ENCODE measurements at places on chromosomes 13 and 19.

DNA sequence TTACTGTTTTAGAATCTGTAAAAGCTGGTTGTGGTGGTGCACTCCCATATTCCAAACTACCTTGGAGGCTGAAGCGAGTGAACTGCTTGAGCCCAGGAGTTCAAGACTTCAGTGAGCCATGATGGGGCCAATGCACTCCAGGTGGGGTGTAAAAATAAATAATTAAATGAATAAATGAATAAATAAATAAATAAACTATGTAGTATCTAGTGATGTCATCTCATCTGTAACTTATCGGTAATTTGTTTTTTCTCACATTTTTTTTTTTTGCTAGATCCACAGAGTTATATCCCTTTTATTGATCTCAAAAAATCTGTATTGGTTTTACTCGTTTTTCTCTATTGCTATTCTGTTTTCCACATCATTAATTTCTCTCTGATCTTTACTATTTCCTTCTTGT, 5.0 kb downstream of the SCGB2B2 start:
- DNase-seq: no peak

DNA sequence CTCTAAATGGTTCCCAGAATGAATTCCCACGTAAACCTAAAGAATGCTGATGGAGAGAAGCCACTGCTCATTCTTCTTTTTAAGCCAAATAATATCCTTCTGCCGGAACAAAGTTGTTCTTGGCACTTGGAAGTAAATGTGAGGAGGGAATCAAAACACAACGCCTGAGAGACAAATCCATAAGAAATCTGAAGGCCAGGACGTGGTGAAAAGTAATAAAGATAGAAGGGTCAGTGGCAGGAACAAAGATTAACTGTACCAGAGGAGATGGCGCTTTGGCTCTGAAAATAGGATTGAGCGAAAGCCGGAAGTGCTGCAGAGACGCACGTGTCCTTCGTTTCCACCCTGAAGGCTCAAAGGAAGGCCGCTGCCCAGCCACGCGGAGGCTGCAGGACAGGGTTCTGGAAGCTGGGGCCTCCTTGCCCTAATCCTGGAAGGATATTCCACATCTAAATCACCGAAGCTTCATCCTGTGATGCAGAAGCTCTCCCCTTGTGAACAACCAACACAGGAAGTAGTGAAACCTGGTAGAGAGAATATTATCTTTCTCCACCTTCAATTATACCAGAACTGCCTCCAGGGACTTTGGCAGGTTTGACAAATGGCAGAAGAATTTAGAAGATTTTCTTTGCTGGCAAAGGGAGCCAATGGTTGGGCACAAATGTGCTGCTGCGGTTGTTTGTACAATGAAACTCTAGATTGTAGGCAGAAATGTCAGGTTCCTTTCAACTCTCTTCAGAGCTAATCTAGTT, 214.6 kb upstream of the SERP2 start:
- DNase-seq: no peak

DNA sequence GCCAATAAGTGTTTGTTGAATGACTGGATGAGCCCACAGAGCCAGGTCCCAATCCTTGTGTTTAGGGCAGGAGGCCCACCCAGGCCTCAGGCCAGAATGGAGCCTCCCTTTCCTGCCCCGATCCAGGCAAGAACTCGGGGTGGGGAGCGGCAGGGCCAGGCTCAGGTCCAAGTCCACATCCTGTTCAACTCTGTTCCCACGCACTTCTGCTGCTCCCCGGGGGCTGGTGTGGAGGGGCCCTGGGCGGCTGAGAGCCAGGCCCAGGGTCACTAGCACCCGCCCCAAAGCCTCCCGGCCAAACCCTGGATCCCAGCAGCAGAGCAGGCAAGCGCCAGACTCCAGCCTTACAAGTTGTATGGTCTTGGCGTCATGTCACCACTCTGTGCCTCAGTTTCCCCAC, 8.0 kb downstream of the ANGPTL8 start:
- no peak for DNase-seq

- no peak for DNase-seq
Observed at GRCh38 chr19:15587663-15588062, 27.4 kb upstream of the CYP4F8 start.

- no peak for DNase-seq
Observed at GRCh38 chr13:23673867-23674605, 103.8 kb downstream of the TNFRSF19 start.

DNA sequence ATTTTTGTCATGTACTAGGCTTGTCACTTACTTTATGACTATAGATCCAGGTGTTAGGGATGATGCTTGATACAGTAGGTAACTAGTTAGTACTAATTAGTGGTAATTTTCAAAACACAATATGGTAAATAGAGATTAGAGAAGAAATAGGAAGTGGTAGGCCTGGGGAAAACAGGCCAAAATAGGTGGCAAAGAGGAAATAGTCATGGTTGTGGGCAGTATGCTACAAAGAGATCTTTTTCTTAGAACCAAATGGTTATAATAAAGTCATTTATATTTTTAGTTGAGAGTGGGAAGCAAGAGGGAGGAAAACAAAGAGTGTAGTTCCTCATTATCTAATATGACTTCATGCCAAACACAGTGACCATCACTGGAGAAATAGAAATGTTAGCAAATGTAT, 9.1 kb upstream of the VWA8 start:
- DNase-seq: no peak

DNA sequence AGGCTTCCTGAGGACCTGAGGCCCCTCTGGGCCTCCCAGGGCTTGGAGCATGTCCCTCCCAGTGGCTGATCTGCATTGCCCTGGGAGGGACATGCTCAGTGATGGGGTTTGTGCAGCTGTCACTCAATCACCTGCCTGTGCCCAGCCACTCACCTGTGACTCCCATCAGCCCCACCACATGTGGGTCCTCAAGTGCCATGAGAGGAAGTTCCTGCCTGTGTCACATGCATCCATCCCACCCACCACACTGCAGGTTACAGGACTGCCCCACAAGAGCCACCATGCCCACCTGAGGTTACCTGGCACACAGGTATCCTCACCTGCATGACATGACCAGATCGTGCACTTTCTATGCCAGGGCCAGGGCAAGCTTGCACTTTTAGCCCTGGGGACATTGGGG, 80.0 kb downstream of the SCGB2B2 start:
- no peak for DNase-seq

GRCh38 chr19:608155-609003, 18.7 kb downstream of the HCN2 start:
- DNase-seq: no peak

DNA sequence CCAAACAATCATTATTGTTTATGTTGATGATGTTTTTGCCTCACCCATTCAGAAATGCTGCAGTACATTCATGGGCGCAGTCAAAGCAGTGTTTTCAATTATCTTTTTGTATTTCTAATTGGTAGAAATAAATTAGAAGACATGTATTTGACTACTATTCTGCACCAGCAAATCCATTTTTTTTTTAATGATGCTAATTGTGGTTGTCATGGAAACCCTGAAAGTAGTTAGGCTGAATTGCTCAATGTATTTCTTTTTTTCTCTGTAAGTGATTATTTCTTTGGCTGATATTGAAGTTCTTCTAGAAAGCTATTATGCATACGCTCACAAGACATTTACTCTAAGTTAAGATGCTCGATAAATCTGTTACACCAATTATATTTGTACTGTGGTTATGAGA, 101.2 kb downstream of the RFC3 start:
- DNase-seq: no peak

DNA sequence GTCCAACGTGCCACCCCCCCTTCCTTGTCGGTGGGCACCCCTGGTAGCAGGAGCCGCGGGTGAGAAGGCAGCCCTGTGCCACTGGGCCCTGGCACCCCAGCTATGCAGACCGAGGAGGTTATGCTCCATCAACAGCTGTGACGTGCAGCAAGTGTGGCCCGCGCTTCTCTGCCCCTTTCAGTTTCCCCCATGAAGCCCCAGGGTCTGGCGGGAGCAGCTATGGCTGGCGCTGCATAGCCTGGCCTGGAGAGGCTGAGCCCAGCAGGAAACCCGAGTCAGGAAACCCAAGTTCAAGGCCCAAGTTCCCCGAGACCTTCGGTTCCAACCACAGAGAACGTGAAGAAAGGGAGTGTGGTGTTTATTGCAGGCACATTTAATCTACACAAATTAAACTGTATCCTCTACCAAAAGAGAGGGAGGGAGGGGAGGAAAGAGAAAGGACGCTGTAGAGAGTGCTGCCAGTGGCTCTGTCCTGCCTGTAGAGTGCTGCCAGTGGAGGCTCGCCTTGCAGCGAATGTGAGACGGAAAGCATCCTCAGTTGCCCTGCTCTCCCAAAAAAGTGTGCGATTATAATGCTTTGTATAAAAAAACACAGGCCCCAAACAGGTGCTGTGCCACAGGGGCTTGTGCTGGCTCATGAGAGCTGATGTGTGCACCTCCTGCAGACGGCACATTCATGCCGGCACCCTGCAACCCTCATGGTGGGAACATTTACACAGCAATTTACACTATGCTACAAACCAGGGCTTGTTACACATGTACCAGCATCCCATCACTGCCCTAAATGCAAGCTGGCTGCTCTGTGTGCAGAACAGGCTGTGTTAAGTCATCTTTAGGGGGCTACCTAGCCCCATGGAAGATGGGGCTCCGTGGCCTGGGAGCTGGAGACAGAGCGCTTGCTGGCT, 16.3 kb downstream of the POP4 start:
- peak; percentile 19 for DNase-seq

DNA sequence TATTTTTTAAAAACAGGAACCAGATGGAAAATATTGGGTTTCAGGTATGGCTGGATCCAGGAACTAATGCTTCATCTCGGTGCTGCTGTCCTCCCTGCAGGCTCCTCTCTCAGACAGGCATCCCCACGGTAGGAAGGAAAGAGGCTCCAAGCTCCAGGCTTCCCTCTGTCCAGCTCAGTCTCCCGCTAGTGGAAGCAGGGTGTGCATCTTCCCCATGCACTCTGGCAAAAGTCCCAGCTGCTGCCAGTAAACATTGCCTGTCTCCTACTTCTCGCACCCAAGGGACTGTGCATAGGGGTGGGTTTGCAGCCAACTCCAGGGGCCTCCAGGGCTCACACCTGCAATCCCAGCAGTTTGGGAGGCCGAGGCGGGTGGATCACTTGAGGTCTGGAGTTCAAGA, 29.2 kb downstream of the IL12RB1 start:
- DNase-seq: no peak

DNA sequence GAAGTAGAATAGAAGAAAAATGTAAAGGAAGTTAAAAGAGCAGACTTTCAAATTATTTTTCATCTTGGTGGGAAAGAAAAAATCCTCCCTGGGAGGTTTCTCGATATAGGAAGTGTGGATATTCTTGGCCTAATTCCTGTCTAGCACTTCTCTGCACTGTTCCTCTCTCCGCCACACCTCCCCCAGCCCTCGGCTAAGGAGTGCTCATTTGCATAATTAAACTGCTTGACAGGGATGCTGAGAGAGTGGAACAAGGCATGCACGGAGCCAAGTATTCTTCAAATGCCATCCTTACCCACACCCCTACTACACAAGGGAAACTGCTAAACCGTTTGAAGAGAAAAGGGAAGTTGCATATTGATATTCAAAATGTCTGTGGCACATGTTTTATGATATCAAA, 511.0 kb upstream of the HTR2A start:
- no peak for DNase-seq

GRCh38 chr19:52010674-52011073, 2.7 kb upstream of the ZNF615 start:
- DNase-seq: no peak

GRCh38 chr13:49740870-49741269, 49.6 kb upstream of the EBPL start:
- DNase-seq: no peak

- no peak for DNase-seq
Observed at GRCh38 chr13:19927117-19927748, 31.3 kb upstream of the ZMYM2 start.

DNA sequence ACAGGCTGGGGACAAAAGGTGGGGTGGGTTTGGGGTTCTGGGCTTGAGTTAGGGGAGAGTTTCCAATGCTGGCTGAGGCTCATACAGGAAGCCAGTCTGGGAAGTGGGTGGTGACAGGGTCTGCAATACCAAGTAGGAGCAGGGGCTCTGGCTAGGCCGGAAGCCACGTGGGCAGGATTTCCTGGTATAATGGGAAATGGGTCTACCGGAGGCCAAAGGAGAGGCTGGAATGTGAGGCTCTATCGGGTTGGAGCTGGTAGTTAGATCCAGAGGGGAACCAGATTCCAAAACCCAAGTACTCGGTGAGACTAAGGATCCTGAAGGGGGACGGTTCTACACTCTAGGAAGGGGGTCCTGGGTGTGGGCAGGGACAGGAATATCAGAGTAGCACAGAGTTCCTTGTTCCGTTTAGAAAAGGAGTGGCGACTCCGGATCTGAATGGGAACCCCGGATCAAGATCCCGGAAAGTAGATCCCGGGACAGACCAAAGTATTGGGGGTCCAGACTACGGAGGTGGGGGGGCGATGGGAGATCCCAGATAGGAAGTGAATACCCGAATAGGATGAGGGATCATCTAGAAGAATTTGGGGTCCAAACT, 802 bp downstream of the CDC37 start:
- DNase-seq: no peak

Measured in stimulated activated CD4-positive, alpha-beta T cell treated with anti-CD3 and anti-CD28 coated beads, Interleukin-4, amount 100 ng/mL, for 24 hours (primary cell).